RWPE1 (cell line): ENCODE measurements at places on chromosomes 2 and 18.
A peak's percentile ranks its signal among the peaks of the same experiment; 100 is the strongest.

DNA sequence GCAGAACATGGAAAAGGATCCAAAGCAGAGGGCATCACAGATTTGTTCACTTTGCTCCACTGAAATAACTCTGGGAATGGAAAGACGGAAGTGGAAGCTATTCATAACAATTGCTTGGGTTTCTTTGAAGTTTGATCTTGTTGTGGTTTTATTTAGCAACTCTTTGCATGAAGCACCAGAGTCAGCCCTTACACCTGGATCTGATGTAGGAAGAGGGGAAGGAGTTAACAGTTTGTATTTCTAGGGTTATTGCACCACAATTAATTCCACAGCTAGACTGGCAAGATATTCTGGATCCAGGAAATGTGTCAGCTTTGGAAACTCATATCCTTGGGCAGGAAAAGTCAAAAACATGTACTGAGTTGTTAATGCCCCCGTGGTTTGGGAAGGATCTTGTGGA is 1143.4 kb downstream of the CNTNAP5 start:
- no peak for DNase-seq

DNA sequence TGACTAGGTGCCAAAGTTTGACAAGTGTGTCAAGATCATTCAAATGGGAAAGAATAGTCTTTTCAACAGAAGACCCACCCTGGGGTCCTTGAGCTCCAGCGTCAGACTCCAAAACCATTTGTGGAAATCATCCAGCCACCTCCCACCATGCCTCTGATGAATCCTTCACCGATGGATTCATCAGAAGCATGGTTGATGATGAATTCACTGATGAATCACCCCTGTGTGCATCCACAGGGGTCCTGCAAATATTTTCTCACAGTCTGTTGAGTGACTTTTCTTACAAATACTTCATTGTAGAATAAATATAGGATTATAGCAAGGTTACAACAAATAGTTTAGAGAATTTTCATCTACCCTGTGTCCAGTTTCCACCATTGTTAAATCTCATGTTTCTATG is 4.3 kb downstream of the UGT1A9 start:
- DNase-seq: no peak

- no peak for DNase-seq
Observed at GRCh38 chr2:106996171-106996769, 110.3 kb upstream of the ST6GAL2 start.

DNA sequence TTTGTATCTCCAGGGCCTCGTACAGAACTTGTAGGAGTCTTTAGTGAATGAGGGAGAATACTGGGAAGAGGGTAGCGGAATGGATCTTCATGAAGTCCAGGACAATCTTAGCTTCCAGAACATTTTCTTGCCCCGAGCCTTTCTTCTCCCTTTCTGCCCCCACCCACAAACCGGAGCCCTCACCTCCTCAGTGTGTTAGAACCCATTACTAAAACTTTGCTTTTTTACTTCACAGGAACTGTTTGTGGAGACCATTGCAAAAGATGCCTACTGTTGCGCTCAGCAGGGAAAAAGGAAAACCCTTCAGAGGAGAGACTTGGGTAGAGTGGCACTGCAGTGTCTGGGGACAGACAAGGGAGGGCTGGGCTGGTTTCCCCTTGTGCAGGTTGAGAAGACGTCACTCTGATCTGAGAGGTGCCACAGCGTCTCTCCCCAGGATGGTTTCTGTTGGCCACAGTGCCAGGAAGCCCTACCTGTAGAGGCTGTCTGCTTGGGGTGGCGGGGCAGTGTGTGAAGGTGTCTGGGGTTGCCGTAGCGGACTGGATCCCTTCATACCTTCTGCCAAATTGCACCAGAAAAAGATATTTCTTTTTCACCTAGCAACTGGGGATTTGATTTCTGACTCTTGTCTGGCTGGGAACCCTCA is 786 bp downstream of the POLE4 start:
- no peak for DNase-seq

DNA sequence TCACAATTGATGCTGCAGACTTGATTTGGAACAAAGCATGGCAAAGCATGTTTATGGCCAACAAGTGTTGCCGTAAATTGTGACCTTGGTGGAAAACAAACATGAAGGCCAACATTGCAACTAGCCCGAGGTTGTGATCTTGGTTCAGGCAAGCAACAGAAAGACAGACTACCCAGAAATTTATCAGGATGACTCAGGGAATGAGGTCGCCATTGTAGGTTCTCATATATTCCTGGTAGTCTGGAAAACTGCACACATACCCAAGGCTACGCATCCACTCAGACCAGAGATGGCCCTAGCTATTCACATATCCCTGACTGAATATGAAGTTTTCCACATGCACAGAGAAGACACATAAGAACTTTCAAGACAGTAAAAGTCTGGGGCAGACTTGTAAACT is 30.1 kb downstream of the CYP1B1 start:
- no peak for DNase-seq

DNA sequence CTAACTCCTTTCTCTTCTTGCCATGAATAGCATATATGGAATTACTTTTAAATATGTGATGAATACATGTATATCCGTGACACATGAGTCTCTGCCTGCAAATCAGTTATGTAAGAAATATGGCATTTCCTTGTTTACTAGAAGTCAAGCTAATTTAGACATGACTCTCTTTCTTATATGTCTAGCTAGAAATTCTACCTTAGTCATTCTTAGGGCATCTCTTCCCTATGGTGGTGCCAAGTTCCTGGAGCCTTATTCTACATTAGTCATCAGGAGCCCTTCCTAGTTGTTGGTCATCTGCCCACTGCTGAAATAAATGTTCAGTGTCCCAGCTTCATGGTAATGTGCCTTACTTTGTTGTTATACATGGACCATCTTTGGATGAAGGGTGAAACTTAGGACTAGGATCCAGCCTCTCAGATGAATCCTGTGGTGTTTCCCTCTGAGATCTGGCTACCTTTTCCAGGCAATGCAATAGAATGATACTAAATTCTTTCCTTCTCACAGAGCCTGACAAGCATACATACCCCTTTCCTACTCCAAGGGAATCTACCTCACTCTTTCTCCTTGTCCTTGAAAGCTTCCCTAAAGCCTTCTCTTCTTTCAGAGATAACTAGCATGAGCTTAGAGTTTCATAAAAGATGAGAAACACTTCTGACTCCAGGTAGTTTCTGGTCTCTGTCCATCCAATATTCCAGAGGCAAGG is 415.3 kb upstream of the VWC2L start:
- peak; percentile 86 for DNase-seq

DNA sequence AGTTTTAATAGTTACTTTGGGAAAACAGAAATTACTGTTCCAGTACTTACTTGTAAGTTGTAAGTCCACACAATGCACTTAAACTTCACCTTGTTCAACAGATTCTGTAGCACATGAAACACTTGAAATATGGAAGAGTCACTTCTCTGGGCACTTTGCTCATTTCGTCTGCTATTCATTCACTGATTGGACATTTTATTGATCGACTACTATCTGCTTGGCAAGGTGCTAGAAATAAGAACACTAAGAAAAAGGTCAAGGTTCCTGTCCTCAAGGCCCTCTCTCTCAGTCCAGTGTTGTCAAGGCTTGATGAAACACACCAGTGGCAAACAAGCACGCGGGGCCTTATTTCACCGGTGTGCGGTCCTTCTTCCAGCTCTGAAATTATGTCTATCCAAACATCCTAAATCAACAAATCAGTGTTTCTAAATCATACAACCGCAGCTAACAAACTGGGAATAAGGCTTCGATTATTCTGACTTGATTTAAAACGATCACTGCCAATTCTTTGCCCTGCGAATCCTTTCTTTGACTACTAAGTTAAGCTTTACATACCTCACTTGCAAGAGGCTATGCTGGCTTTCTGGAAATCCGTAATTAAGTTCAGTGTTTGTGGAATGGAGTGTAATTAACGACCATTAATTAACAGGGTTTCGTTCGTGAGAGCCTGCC is 780 bp upstream of the ITGAV start:
- DNase-seq: no peak

- no peak for DNase-seq
Observed at GRCh38 chr2:199910338-199911051, 598 bp upstream of the C2orf69 start.

- no peak for DNase-seq
Observed at GRCh38 chr2:203739351-203739750, 32.9 kb downstream of the CD28 start.

GRCh38 chr18:22211657-22212056 is 42.3 kb downstream of the GATA6 start:
- no peak for DNase-seq

DNA sequence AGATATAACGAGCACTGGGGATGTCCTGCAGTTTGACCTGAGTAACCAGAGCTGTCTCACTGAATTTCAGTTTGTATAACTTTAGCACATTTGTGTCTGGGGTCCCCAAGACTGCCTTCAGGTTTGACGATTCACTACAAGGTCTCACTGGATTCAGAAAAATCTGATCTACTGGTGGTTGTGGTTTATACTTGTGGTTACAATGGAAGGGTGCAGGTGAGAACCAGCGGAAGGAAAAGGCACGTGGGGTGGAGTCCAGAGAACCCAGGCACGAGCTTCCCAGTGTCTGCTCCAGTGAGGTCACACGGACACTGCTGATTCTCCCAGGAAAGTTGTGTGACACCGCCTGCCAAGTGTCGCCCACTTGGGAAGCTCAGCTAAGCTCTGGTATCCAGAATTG is 126.0 kb downstream of the ZNF236 start:
- no peak for DNase-seq

DNA sequence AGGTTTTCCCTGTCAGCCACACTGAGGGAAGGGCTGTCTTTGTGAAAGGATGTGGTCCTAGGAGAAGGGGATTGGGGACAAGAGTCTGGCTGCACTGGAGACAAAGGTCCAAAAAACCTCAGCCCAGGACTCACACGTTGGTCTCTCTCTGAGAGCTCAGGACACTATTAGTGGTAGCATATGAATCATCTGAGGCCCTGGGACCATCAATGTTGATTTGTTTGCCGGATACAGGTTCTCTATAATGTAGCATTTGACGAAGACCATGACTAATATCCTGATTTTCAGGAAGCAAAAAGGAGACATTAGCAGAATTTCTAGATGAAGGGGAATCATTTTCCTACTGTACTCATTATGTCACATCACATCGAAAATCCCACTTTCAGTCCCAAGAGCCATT is 22.2 kb upstream of the DNAH6 start:
- no peak for DNase-seq

- peak; percentile 12 for DNase-seq
Observed at GRCh38 chr2:68251855-68252399, 405 bp downstream of the PPP3R1 start.

- DNase-seq: peak; percentile 68
Observed at GRCh38 chr2:225889452-225889851, 489.9 kb downstream of the NYAP2 start.

DNA sequence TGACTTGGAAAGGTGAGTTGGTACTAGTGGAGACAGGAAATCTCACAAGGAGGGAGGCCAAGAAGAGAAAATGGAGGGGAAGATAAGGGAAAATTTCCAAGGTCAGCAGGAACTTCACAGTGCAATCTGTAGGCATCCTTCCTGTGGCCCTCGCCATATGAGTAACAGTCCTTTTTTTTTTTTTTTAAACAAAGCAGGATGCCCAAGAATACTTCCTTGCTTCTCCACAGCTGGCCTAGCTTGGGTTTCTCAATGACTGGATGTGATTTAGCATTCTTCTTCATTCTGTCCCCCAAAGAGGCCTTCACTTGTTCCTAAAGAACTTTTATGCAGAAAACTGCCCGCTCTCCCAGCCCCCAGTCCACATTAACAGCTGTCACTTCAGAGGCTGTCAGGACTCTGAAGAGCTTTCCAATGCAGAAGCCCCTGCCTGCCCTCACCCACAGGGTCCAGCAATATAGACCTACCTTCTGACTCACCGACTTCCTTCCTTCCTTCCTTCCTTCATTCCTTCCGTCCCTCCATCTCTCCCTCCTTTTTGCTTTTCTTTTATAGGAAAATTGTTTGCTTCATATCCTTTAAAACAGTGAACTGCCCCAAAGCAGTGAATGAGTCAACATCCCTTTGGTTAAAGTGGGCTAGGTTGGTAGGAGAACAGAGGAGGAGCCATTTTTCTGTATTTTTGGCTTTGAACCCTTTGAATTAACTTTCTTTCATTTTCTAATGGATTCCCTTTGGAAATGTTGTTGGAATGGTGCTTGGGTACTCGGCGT is 172.0 kb downstream of the MGAT5 start:
- DNase-seq: no peak

DNA sequence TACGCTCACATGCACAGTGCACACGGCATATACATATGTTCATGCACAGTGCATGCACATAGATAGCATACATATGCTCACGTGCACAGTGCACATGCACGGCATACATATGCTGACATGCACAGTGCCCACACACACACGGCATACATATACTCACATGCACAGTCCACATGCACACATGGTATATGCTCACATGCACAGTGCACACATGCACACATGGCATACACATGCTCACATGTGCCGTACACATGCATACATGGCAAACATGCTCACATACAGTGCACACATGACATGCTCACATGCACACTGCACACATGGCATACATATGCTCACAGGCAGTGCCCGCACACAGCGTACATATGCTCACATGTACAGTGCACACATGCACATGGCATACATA is 97.7 kb upstream of the CTDP1 start:
- DNase-seq: no peak

- peak; percentile 8 for DNase-seq
Observed at GRCh38 chr2:162732946-162733698, 105.4 kb downstream of the KCNH7 start.

GRCh38 chr18:4433717-4434116 is 21.4 kb downstream of the DLGAP1 start:
- DNase-seq: no peak

GRCh38 chr2:226030788-226031646 is 631.5 kb downstream of the NYAP2 start:
- peak; percentile 57 for DNase-seq

GRCh38 chr18:60826346-60826745 is 453.8 kb upstream of the MC4R start:
- no peak for DNase-seq

GRCh38 chr2:58730764-58731487 is 489.8 kb upstream of the FANCL start:
- DNase-seq: no peak

DNA sequence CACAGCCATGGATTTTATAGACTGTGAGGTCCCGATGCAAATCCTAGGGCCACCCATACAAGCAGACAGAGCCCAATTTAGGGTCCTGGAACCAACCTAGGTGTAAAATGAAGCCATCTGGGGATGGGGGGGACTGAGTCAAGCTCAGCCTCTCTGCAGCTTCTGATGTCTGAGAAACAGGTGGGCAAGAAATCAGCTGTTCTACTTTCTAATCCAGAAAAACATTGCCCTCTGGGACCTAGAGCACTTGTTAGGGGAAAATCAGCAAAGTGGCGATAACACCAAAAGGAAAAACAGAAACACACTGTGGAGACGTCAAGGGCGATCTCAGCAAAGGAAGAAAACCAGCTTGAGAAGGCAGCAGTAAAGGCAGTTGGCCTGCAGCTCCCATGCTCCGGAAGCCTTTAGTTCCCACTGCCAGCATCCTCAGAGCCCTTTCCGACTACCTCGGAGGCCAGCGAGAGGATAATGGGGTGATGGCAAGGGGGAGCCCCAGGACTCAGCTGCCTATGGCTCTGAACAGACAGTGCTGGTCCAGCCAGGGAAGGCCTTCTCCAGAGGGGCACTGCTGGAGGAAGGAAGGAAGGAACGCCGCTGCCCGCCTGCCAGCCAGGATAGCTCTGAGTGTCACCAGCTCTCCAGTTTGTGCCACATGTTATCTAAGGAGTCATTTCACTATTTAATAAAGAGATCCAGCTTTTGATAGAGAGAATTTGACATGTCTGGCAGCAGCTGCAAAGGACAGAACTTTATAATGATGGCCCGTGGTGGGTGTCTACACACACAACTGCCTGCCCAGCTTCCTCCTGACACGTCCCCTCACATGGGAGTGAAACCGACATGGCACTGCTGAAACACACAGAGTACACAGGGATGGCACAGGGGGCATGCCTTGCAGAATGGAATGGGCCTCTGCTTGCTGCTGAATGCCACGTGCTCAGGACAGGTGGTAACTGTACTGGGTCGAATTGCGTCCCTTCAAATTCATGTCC is 37.7 kb downstream of the HS1BP3 start:
- DNase-seq: no peak
